ENCODE measurements at places on chromosomes 2 and 18. TPM values are rescaled to one million over a fixed set of nuclear protein-coding genes. Genes with fewer than 3 reads are reported as not detected.

ANKRD62 gene
- total RNA-seq = 0.06 TPM

TMEM163 gene
- 1.3 TPM for total RNA-seq

DIS3L2 gene
- total RNA-seq = 26.7 TPM

SCN9A gene
- 6.2 TPM for total RNA-seq

OXER1 gene
- 0.63 TPM for total RNA-seq

SERPINB3 gene
- not detected for total RNA-seq

WNT6 gene
- total RNA-seq = 14.3 TPM

CYRIA gene
- total RNA-seq = 11.6 TPM

GCG gene
- not detected for total RNA-seq

ATP6V1C2 gene
- total RNA-seq = not detected

IL1B gene
- total RNA-seq = not detected

GPR55 gene
- total RNA-seq = 0.42 TPM

UGT1A9 gene
- not detected for total RNA-seq

NDC80 gene
- 0.42 TPM for total RNA-seq

PDE1A gene
- total RNA-seq = 11.2 TPM

GAREM2 gene
- total RNA-seq = 5.5 TPM

SLC14A1 gene
- 1.6 TPM for total RNA-seq

RSAD2 gene
- total RNA-seq = 7.0 TPM
